ENCODE measurements at places on chromosomes 7 and 10.

DNA sequence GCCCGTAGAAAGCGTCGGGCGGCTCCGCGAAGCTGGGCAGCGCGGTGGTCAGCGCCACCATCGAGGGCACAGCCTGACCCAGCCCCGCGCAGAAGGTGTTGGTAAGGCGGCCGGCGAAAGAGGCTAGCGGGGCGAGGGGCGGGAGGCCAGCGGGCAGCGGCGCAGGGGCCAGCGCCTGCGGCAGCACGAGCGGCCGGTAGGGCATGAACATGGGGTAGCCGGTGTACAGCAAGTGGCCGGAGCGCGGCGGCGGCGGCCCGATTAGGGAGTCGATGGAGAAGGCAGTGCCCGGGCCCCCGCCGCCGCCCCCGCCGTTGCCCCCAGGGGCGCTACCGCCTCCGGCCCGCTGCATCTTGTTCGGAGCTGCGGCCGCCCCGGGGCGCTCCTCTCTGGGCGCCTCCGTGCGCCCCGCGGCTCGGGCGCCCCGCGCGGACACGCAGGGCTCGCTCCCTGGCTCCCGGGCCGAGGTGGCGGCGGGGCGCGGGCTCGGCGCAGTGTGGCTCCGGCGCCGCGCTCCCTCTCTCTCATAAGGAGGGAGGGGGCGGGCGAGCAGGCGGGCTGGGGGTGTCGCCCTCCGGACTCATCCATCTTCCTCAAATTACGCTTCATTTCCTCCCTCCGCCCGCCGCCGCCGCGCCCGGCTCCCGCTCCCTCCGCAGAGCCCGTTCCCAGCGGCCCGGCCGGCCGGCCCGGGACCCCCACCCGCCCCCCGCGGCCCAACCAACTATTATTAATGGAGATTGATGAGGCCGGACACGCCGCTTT lies at the start of gene GBX1:
TSS of gene GBX1 (minus strand) at position 498 of the 765 bp plus-strand sequence. CDS start at position 352, 146 bp downstream.
- DNase-seq: no peak

GRCh38 chr7:114934713-114935112 lies 12.8 kb downstream of the MDFIC start:
- DNase-seq: no peak

DNA sequence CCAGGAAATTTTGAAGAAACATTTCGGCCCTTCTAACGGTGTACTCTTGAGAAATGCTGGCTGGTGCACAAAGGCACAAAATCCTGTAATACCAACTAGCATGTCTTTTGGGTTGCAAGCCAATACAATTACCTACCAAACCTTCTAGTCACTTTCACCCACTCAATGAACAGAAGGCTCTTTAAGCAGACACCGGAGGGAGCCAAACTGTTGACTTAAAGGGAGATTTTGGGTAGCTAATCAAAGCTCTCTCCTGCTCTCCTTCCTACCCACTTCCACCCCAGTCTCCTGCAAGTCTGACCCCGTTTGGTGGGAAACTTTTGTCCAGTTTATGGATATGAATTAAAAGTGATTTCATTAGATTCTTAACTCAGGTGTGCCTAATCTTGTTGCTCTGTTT lies 24.0 kb downstream of the GRM3 start:
- no peak for DNase-seq

- no peak for DNase-seq
These were observed 55.8 kb downstream of the TMEM26 start for GRCh38 chr10:61397175-61397986.

GRCh38 chr10:5949009-5949759 lies 28.2 kb downstream of the IL15RA start:
- DNase-seq: peak; percentile 17

GRCh38 chr10:44309939-44310761 lies 74.7 kb downstream of the CXCL12 start:
- DNase-seq: no peak

DNA sequence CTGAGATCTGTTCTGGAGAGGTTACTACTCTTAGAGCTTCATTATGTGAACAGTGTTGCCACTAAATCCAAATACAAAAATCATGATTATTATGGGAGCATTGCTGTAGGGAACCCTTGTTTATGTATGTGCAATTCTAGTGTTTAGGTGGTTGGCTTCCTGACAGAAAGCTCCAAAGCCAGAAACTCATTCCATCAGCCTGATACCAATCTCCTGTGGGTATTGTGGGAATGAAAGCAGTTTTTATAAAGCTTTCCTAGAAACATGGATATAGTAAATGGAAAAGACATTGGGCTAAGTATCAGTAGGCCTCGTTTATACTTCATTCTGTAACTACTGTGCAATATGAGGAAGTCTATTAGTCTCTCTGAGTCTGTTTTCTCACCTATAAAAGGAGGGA lies 6.4 kb downstream of the SDK1 start:
- DNase-seq: no peak

DNA sequence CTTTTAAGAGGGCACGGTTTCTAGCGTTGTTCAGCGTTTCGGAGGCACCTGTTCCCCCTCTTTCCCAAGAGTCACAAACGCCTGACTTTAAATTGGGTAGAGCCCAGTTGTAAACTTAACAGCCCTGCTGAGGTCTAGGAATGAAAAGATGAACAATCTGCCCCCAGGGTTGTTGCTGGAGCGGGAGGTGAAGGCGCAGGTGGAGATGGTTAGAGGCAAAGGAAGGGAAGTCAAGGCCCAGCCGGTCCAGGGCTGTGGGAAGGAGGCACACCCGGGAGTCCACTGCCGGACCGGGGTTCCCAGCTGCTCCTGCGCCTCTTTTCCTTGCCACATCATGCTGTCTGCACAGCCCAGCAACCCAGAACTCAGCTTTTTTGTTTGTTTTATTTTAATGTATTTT lies 770 bp downstream of the PRXL2A start:
- DNase-seq: no peak

DNA sequence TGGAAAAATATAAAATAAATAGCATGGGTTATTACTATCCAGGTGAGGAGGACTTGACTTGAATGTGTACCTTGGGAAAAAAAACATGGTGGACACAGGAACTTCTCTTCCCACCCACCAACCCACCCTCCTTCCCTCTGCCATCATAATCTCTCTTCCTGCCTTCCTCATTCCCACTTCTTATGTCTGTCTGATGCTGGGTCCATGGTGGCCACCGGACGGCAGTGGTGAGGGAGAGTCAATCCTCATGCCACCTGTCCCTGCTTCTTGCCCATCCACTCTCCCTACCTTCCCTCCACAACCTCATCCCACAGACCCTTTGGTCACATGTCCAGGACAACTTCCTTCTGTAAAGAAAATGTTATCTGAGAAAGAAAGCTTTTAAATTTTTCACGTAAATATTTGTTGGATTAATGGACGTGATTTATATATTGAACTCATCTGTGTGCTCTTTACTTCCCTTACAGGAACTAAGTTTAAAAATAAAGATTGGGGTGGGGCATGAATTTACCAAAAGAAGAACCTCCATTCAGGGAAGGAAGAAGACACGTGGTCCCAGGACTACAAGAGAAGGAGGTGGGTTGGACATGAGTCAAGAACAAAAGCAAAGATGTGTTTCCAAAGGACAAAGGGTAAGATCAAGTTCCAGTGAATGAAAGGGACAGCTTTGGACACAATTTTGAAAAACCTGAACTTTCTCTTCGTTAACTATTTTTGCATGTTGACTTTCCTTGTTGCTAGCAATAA lies 104.5 kb downstream of the PIP4K2A start:
- no peak for DNase-seq

- no peak for DNase-seq
These were observed 5.0 kb downstream of the FOXP2 start for GRCh38 chr7:114419441-114420272.

GRCh38 chr7:107276220-107276827 lies 107.5 kb downstream of the HBP1 start:
- no peak for DNase-seq

- DNase-seq: no peak
These were observed 8.1 kb downstream of the DENND10 start for GRCh38 chr10:119112056-119112455.

GRCh38 chr10:82267014-82267413 lies 392.0 kb downstream of the NRG3 start:
- DNase-seq: no peak

DNA sequence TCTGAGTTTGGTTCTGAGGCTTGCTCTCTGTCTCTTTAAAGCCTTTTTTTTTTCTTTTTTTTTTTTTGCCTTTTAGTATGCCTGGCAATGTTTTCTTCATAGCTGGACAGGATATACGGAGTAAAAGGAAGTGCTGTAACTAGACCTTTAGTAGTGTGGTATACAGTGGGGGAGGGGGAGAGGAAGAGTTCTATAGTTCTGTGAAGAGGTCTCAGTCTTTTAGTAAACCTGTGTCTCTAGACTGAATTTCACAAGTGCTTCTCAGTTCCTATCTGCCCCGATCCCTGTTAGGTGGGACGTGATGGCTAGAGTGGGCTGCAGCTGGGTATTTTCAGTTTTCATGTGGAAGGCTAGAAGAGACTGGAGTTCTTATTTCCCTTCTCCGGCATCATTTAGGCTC lies 3.1 kb upstream of the ABCC2 start:
- DNase-seq: peak; percentile 72
